ENCODE measurements at places on chromosomes 2 and 18.

GRCh38 chr2:189854940-189855339, 70.7 kb downstream of the PMS1 start:
- DNase-seq, result no peak

GRCh38 chr2:207734636-207735512, 23.4 kb downstream of the CCNYL1 start:
- DNase-seq, result no peak

GRCh38 chr2:120546048-120546864, 189.4 kb upstream of the GLI2 start:
- no peak for DNase-seq

- DNase-seq, result no peak
These were observed 398.2 kb upstream of the TRIB2 start for GRCh38 chr2:12318427-12319057.

GRCh38 chr2:144239726-144240125, 280.2 kb downstream of the ZEB2 start:
- no peak for DNase-seq

DNA sequence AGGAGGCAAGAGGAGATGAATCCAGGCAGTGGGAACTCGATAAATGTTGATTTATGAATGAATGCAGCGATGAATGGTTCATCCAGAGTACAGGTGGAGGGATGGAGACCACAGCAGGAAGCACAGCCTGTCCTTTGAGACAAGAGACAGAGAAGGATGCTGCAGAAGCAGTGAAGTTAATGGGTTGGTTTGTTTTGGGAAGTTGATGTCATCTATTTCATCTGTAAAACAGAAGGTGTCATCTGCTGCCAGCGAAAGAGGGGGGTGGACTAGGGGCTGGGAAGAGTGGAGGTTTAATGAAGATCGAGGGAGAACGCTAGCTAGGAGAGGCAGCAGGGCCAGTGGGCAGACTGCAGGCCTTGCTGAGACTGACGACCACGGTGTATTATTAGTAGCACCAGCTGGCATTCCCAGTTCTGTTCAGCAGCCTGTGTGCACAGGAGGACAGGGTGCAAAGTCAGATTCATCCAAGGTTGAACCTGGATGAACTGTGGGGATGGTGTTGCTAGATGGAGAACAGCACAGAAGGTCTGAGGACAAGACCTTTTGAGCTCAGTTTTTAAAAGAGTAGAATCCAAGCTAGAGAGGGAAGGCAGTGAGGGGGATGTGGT, 120.3 kb upstream of the CAPN13 start:
- DNase-seq, result no peak

- DNase-seq, result no peak
These were observed 39.3 kb downstream of the RTN4 start for GRCh38 chr2:55010915-55011314.

- DNase-seq, result no peak
These were observed 716 bp downstream of the CALCRL start for GRCh38 chr2:187447336-187447735.

GRCh38 chr2:126971481-126972278, 73.0 kb downstream of the TEX51 start:
- DNase-seq, result peak; percentile 39

- DNase-seq, result no peak
These were observed 144.3 kb downstream of the MCFD2 start for GRCh38 chr2:46771309-46771708.

DNA sequence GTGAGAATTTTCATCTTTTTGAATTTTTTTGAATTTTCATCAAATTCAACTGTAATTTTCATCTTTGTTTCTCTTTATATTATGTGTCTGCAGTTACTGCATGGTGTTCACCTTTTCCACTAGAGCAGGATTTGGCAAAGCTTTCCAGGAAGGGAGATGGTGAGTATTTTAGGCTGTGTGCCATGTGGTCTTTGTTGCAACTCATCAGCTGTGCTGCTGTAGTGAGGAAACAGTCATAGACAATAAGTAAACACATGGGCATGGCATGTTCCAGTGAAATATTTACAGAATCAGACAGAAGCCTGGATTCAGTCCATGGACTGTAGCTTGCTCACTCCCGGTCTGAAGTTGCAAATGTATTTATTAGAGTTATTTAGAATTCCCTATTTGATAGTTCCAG, 120.4 kb downstream of the DCDC2C start:
- no peak for DNase-seq

DNA sequence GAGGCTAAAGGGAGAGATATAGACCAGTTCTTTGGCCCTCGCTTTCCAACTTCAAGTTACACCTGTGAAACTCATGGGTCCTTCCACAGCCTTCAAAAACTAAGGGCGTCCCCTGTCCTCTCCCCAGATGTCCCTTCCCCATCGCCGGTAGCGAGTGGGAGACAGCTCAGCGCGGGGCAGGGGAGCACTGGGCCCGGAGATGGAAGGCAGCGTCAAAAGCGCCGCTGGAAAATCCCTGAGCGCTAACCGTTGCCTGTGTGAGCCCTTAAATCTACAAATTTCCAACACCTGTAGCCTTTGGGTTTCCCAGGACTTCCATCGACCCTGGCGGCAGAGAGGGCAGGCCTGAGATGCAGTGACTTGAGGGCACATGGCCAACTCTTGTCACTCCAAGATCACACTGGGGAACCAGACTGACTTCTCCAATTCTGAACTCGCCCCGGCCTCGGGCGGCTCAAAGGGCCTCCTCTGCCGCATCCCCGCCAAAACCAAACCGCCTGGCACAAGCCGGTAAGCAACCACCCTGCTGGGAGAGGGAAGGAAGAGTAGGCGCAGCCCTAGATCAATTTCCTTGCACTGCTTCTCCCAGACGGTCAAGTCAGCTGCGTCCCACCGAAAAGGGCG, 879 bp upstream of the EPAS1 start:
- no peak for DNase-seq

DNA sequence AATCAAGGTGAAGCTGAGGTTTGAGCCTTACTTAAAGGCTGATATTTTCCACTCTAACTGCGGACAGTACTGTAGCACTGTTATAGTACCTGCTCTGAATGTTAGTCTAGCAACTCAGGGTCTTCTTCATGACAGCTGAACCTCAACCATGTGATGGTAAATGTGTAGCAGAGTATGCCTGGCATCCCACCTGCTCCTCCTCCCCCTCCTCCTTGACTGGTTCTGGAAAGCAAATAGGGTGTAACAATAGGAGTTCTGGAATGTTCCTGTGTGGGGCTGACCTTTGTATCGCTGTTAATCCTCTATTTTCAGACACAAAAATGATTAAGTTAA, 447 bp upstream of the CCL20 start:
- DNase-seq, result no peak

- DNase-seq, result no peak
These were observed 32.4 kb downstream of the HS1BP3 start for GRCh38 chr2:20618468-20618885.

GRCh38 chr2:59936048-59936447, 617.4 kb downstream of the BCL11A start:
- no peak for DNase-seq

DNA sequence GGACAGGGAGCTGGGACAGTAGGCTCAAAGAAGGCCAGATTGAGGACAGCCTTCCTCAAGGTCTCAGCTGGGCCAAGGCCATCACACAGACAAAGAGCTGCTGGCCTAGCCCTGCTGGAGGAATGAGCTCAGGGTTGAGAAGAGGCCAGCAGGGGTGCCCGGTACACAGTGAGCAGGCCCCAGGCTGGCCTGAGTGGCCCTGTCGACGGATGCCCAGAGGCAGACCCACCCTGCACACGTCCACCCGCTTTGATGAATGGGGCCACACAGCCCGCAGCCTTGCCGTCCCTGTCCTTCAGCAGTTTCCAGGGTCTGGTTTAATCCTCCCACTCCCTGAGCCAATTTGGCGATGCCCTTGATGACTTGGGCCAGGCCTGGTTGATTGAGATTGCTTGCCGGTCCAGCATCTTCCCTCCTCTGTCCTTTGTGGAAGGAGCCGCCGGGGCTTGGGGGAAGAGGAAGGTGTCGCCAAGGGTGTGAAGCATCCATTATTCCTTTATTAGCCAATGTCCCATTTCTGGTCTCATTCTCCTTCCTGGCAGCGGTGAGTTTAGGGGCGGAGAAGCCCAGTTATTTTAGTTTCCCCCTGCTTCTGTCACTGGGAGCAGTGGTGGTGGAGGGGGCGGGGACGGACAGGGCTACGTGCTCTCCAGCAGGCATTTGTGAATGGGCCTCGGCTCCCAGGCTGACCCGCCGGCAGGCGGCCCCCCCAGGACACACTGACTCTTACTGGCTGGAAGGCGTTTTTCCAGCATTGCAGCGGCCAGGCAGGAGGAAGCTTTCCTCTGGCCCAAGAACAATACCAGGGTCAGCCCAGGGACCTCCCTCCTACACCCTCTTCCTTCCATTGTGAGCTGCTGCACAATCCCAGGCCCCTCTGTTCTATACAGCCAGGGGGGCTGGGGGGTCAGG, 141.8 kb downstream of the CTIF start:
- DNase-seq, result no peak

DNA sequence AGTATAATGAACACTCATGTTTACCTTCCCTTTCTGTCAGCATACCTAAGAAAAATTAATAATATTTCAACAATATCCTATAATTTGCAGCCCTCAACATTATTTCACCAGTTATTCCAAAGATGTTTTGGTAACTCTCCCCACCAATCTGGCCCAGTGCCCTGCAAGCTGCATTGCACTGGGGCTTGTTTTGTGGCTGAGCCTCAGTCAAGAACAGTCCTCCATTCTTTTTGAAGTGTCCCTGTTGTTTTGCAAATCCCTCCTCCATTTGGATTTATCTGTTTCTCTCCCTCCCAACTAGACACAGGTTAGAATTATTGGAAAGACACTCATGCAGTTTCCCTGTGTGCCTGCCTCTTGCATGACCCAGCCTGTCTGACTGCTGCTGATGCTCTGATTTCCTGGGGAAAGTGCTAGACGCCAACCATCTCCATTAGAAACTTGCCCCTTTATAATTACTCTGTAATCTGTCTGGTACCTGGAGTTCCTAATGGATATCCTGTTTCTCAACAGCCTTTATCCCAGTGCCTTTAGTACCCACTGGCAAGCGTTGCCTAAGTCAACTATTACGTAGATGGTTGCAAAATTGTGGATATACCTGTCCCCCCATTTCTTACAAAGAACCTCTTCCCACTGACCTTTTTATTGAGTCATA, 60.2 kb downstream of the EIF5B start:
- DNase-seq, result no peak

DNA sequence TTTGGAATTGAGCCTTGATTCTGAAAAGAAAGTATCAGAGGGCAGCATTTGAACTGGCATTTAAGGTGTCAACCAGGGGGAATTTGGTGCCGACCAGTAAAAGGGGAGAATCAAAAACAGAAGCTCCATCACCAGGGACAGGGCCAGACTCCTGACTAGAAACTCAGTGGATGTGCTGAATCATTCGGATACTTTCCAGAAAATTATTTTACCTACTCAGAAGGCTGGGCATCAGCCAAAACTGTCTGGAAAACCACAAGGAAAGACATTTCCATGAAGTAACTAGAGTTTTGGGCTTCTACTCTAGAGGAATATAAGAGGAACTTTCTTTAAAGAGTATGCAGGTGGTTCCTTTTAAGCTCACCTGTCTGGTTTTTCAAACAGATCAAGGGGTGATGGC, 756.6 kb downstream of the RNF144A start:
- DNase-seq, result no peak

- DNase-seq, result no peak
These were observed at the start of gene SDC1 for GRCh38 chr2:20224716-20225293. SDC1 (minus strand) TSS chr2:20225130; CDS start chr2:20224867, 263 bp downstream.

DNA sequence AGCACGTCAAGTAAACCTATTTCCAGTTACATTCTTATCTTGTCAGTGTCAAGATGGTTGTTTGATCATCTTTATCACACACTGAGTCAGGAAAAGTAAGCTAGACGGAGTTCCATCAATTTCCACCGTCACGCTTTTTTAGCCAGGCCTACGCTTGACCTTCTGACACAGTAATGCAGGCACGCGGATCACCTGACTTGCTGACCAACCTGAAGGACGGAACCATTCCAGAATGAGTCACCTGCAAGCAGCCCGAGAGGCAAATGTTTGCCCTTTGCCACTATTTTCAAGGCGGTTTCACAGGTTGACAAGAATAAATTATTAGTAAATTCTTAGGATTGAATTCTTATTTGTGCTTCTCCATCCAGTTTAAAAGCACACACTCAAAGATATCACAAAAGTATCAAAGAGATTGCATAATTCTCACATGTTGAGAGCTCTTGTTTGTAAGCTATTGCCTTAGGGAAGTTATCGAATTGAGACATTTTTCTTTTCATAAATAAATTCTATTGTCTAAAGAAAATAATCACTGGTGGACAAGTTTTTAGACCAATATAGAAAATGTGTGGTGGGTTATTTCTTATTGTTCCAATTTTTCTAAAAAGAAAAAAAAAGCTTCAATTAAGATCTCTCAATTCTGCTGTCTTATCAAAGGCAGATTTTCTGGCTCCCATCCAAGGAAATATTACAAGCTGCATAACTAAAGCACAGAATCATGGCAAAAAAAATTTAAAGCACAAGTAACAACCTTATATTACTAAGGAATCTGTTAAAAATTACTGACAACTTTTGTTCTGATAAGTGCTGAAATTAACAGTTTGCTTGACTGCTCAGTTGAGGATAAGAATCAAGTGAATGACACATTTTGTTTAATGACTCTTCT, 31.9 kb downstream of the UXS1 start:
- DNase-seq, result no peak

DNA sequence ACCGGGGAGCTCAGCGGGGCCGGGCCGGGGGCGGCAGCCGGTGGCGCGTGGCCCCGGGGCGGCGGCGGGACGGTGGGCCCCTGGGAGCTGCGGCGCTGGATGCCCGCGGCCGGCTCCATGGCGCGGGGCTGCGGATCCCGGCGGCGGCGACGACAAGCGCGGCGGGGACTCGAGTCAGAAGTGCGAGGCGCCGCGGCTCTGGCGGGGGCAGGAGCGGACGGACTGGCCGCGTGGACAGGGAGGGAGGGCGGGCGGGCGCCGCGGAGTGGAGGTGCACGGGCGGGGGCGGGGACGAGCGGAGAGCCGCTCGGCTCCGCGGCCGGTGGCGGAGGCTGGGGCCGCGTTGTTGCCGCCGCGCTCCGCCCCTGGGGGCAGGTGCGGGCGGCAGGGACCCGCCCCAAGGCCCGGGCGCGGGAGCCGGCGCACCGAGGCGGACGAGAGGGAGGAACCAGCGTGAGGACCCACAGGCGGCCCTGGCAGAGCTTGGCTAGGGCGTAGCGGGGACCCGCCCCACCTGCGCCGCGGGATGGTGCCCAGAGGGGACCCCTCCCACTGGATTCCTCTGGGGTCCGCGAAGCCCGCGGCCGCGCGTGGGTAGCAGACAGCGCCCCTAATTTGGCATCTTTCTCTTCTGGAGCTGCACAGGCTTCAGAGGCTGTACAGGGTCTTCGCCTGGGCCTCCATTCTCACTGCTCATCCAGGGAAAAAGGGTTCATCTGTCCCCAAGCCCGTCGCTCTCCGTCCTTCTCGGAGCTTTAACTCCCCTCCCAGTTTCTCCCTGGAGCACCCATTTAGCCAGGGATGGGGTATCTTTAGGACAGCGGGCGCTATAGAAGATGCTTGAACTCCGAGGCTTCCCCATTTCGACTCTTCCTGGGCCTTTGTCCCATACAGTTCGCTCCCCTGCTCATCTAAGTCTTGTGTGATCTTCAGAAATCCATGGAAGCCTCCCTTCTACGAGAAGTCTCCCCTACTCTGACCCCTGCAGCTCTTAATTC, at the start of gene TMEM163:
TSS of gene TMEM163 (minus strand) at position 184 of the 998 bp plus-strand sequence.
- no peak for DNase-seq
